ENCODE measurements at places on chromosomes 12 and 14.

DNA sequence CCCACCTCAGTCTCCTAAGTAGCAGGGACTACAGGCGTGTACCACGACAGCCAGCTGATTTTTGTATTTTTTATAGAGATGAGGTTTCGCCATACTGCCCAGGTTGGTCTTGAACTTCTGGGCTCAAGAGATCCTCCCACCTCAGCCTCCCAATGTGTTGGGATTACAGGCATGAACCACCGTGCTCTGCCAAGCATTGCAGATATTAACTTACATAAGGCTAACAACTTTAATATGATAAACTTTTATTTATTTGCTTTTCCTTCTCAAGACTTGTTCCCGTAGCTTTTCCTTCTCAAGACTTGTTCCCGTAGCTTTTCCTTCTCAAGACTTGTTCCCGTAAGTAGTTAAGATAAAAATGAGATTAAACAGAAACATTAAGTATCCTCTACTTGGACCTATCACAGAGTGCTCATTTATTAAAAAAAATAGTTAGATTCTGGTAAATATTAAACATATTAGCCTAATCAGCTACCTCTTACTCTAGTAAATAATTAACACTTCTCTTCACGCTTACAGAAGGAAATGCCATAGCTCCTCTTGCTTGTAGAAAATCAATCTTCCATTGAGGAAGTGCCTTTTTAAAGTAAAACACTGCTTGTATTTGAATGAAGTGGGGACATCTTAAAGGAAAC, 157.7 kb upstream of the KITLG start:
- DNase-seq = no peak

DNA sequence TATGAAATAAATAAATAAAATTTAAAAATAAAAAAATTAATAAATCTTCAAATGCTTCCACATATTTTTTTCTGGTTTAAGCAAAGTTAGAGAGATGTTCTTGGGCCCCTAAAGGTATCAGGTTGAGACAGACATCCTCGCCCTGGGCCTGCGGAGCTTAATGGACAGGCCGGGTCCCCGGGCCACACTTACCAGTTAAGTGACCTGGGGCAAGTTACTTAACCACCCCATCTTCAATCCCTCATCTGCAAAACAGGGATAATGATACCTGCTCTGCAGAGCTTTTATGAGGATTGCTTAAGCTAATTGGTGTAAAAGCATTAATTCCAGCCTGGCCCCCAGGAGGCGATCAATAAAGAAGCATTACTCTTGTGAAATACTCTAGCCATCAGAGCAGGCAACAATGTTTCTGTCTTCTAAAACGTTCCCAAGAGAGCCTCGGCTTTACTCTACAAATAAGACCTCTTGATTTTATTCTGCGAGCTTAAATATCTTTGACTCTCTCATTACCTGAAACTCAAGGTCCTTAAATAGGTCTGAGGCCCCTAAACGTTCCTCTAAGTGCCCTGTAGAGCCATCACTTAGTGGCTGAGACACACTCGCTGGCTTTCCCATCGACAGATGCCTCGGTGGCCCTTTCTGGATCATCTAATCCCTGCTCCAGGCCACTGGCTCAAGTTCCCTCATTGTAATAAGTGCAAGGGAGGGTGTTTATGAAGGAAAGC, 81.1 kb upstream of the DIO3 start:
- no peak for DNase-seq

DNA sequence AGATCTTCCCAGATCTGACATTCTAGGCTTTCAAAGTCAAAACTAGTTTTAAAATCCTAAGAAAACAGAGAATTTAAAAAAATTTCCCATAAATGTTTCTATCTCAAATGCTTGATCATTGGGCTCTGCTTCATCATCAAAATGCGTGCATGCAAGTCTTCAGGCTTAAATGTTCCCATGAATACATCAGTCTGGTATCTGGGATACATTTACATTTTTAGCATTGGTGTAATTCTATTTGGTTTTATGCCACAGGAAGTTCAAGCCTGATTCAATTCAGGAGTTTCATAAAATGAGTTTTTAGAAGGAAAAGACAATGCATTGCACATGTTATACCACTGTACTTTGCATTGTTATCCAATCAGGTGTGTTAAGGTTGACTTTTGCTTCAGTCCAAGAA, 336.4 kb downstream of the PCNX1 start:
- no peak for DNase-seq

GRCh38 chr12:62787611-62788010, 147.3 kb downstream of the PPM1H start:
- DNase-seq = no peak
